Fibroblast of the conjunctiva (primary cell): ENCODE measurements at places on chromosomes 6 and 20.

- DNase-seq = no peak
Observed at GRCh38 chr6:119128252-119128912, 49.9 kb upstream of the FAM184A start.

DNA sequence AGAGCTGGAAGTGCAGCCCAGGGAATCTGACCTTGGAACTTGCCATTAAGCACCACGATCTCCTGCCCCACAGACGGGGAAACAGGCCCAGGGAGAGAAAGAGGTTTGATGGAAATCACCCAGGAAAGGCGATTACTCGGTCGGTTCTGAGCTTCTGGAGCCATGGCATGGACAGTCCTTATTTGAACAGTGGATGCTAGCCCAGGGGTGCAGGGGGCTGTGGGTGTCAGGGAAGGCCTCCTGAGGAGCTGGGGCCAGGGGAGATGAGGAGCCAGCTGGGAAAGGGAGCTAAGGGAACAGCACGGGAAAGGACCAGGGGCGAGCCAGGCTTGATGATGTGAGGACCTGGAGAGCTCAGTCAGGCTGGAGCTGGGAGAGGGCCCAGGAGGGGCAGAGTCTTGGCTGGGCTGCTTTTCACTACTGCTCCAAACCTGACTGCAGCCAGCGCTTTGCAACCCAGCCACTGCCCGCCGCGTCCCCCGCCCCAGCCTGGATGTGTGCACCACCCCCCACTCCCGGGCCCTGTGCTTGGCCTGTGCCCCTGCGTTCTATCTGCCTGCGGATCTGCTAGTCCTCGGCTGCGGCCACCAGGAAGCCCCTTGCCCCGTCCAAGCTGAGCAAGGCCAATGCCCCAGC, 17.8 kb downstream of the SUN5 start:
- DNase-seq = no peak

DNA sequence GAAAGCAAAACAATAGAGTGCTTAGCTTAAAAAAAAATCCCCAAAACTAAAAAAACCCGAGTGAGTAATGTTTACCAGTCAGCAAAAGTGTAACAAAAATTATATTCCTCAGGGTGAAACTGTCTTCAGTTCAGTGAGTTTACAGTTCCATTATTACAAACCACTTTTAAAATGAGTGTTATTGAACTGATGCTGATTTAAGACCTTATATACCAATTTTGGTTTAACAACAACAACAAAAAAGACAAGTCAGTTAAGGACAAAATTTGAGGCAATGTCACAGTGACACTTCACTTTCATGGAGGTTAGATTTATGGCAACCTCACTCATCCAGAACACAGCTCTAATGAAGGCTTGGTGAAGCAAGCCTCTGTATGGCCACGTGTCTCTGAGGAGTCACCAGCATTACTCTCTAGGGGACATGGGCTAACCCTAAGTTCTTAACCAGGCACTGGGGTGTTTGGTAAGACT, 630.8 kb downstream of the PHF3 start:
- no peak for DNase-seq

DNA sequence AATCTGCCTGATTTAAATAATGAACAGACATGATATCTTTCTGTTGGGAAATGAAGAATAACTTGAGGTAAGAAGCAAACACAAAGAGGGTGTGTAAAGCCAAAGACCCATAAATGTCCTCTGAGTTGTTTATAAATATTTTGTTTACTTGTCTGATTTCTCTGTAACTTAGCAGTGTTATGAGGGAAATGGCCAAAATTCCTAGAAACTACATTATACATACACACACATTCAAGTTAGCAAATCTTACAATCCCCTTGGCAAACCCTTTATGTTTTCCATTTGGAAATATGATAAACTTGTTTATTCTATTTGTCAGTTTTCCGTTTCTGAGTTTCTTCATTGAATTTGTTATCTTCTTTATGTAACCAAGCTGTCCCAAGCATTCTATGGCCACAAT, 81.4 kb upstream of the TCF21 start:
- no peak for DNase-seq

GRCh38 chr6:129059650-129060049, 176.7 kb downstream of the LAMA2 start:
- DNase-seq = no peak

DNA sequence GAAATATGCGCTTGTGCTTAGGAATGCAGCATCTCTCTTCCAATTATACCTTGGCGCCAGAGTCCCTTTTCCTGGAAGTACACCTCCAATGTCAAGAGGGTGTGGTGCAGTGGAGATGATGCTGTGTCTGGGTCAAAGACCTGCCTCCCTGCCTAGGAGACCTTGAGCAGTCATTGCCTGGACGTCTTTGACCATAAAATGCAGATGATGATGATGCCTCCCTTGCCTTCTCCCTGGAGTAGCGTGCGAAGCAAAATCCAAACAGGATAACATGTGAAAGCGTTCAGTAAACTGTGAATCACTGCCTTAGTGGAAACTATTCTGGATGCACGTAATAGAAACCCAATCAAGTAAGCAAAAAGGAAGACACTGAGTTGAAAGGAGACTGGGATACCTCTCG, 97.4 kb upstream of the ARMC2 start:
- DNase-seq = no peak

DNA sequence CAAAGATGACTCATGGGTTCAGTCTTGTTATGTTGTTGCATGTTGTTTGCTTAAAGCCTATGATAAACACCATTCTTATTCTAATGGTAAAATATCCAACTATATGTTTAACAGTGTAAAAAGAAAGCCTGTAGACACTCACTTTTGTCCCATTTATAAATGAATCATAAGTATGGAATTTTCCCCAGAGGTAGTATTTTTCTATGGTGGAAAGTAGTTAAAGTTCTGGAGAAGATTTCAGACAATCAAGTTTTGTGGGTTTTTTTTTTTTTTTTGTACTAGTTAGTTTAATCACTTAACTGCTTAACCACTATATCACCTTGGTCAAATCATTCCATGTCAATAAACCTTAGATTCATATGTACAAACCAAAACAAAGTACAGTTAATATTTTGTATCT, 35.8 kb downstream of the PTCHD4 start:
- no peak for DNase-seq

GRCh38 chr6:37827603-37828265, 8.2 kb downstream of the ZFAND3 start:
- DNase-seq = no peak
